MCF 10A (cell line): ENCODE measurements at places on chromosomes 5 and 9. TPM values are rescaled to one million over a fixed set of nuclear protein-coding genes. Genes with fewer than 3 reads are reported as not detected.

- no peak for DNase-seq
Observed at GRCh38 chr9:26210338-26210851, 532.2 kb upstream of the TUSC1 start.

DNA sequence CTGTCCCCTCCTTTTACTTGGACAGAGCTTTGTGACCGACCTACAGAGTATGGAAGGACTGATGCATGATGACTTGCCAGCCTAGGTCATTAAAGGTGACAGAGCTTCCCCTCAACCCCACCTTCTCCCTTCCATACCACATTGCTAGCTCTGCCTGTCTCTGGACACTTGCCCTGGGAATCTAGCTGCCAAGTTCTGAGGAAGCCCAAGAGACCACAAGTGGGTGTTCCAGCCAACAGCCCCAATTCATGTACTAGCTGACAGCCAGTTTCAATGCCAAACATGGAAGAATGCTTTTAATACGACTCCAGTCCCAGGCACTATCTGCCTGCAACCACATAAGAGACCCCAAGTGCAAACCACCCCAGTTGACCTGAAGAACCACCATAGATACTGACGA, 477.1 kb downstream of the SPOCK1 start:
- DNase-seq = no peak

Gene STING1
- total RNA-seq = 33.1 and 35.1 TPM in 2 replicates

- peak; percentile 16 for DNase-seq
Observed at GRCh38 chr5:19739671-19740070, 248.3 kb downstream of the CDH18 start.

DNA sequence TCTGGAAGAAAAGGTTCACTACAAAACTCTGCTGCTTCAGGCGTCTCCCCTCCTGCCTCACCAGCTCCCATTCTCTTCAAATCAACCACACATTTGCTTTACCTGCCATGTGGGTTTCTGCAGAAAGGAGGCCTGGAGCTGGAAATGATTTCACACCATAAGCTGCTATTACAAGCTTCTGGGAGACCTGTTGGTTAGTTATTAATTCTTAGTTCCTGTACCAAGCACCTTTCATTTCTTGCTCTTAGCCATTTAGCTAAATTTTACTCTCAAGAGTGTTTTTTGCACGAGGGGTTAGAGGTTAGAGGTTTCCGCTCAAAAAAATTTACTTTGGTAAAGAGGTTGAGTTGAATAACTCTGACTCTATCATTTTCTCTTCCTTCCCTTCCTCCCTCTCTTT, 70.3 kb downstream of the MAP1B start:
- DNase-seq = no peak

DNA sequence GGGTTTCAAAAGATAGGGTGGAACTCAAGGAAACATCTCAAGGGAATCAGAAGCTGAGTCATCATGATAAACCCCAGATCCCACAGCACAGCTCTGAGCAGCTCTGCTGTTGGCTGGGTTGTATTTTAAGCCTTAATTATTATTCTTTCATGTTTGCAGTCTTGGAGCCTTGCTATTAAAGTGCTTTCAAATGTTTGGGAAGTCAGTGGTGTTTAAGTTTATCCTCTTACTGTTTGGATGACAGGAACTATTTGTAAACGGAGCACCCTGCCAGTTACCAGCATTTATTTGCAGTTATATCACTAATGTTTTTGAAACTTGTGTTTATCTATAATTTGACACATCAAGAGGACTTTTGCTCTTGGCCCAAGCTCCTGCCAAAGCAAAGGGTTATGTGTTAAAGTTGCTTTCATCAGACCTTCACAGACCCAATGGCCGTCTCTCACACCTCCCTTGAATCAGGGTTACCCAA, 141.1 kb upstream of the SPDL1 start:
- DNase-seq = no peak

- no peak for DNase-seq
Observed at GRCh38 chr5:45642370-45642769, 53.8 kb downstream of the HCN1 start.

GRCh38 chr5:28864006-28864405, 1825.6 kb upstream of the CDH9 start:
- DNase-seq = no peak

GRCh38 chr5:151659001-151659754, 27.5 kb downstream of the SPARC start:
- DNase-seq = peak; percentile 87

GRCh38 chr5:98454904-98455303, 318.6 kb upstream of the RGMB start:
- peak; percentile 85 for DNase-seq

DNA sequence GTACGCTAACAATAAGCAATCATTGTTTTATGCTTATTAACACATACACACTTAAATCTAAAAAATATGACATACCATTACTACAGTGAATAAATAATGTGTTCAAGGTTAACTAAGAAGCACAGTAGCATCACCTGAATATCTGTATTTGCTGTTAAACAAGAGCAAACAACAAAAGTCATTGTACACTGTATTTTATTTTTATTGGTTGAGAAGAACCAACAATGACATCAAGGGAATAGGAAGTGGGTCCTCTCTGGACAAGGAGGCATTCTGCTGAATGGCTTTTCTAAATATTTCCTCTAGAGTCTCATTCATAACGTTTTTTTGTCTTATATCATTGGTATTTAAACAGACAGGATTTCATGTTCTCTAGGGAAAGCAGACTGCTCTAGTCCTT, 460.4 kb downstream of the CDH9 start:
- DNase-seq = no peak

Gene PCDHA8
- total RNA-seq = 0.25 TPM in 1 of 2 replicates, not detected in the other

- no peak for DNase-seq
Observed at GRCh38 chr5:155434681-155435080, 421.1 kb downstream of the KIF4B start.

DNA sequence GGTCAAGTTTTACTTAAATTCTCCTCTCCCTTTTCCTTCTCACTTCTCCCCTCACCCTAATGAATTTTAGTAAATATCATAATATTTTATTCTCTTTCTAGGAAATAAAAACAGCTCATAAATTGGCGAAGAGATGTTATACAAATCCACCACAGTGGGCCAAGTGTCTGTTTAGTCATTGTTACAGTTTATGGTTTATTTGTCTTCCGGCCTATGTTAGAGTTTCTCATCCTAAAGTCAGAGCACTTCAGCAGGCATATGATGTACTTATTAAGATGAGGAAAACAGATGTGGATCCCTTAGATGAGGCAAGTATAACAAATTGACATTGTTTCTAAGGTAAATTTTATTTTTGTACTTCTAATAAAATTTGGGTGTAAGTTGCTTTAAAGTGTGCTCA, 48.2 kb downstream of the RPS6 start:
- DNase-seq = no peak

GRCh38 chr5:79001471-79001870, 16.4 kb upstream of the ARSB start:
- DNase-seq = no peak

Gene MFAP3
- total RNA-seq = 48.8 and 56.0 TPM in 2 replicates

Gene GABRA1
- total RNA-seq = not detected in 2 replicates

DNA sequence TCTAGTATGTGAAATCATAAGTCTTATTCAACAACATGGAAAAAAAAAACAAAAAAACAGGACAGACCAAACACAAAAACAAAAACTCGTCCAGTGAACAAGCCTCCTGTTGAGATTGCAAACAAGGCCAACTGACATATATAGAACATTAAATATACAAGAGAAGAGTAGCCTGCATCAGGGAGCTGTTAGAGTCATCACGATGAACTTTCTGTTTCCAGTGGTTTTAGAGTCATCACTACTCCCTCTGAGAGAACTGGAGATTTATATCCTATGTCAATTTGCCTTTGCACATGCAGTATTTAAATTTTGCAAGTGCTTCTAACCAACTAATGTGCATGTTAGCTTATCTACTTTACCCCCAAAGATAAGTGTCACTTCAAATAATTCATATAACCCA, 9.9 kb downstream of the SNCAIP start:
- DNase-seq = no peak

GRCh38 chr9:133477992-133478850, 678 bp downstream of the SLC2A6 start:
- no peak for DNase-seq

DNA sequence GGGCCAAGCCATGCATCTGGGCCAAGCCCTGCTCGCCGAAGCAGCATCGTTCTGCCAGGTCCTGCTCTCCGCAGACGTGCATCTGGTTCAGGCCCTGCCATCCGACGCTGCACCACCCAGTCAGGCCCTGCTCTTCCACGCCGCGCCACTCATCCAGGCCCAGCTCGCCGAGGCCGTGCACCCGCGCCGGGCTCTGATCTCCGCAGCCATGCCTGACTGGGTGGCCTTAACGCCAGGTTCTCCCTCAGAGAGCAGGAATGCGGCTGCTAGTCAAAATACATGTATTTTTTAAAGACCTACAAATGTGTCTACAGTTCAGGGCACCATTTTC, 891.1 kb upstream of the CTNND2 start:
- DNase-seq = no peak

GRCh38 chr5:78776637-78777036, 128.1 kb upstream of the LHFPL2 start:
- DNase-seq = no peak

- DNase-seq = no peak
Observed at GRCh38 chr5:159751459-159751858, 164.8 kb upstream of the ADRA1B start.
